ENCODE measurements at places on chromosomes 7 and 10.
A peak's percentile ranks its signal among the peaks of the same experiment; 100 is the strongest.

DNA sequence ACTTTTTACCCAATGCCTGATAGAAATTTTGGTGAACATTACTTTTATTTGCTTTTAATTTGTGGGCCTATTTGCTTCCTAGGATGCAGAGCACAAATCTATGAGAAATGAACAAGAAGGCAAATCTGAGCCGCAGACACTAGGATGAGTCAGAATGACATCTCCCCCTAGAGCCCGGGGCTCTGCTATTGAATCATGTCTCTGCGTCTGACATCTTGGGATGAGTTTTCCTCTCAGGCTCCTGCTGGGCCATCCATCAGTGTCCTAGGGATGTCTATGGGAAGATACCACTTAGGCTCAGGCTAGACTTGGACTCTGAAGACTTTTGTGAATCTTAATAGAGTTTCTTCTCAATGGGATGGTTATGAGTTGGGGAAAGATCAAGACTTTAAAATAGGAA is 157.3 kb upstream of the MTPN start:
- no peak for DNase-seq

- no peak for DNase-seq
Measured at GRCh38 chr10:5107860-5108526, 13.8 kb downstream of the AKR1C3 start.

DNA sequence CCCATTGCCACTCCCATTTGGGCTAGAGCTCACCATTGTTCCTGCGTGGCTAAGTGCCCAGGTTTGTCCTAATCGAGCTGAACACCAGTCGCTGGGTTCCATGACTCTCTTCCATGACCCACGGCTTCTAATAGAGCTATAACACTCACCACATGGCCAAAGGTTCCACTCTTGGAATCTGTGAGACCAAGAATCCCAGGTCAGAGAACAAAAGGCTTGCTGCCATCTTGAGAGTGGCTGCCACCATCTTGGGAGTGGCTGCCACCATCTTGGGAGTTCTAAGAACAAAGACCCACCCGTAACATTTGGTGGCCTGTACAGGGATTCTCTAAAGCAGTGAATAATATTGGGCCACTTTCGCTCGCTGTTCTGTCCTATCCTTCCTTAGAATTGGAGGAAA is 37.0 kb downstream of the AKR1B15 start:
- DNase-seq, result no peak

DNA sequence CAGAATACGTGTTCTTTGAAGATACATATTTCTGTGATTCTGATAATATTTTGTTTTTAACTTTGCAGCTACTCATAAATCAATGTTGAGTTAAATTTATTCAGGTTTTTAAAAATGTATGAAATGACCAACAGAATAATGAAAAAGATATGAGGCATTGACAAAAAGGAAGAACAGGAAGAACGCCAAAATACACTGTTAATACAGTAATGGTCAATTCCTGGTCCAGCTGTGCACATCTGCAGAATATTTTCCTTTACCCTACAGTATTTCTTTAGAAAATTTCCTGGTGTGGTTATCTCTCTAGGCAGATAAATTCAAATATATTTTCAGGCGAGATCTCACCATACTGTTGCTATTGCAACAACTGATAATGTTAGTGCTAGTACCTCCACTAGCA is 203.2 kb upstream of the DGKB start:
- DNase-seq, result no peak

DNA sequence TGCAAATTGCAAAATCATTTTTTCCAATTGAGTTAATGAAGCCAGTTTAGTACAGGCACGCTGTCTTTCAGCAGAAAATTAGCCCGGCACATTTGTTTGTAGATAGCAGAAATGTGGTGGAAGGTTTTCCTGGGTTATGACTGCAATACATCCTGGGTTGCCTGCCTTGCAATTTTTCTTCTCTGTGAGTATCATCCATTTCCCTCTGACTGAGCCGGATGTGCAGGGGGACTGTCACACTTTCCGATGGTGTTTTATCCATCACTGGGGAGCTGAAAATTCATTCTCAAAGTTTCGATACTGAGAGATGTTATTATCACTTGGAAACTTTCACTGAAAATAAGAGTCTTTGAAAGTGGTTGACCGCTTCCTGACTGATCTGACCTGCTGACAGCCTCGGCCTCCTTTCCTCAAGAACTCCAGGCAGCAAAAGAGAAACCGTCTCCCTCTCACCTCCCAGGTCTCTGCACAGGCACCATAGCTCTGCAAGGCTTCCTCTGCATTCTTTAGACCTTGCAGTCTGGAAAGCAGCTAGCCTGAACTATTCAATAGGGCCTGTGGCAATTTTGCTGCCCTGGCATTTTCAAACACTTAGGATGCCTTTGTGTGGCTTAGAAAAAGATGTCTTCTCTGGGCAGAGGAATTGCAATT is 320.8 kb upstream of the NRP1 start:
- DNase-seq, result no peak

DNA sequence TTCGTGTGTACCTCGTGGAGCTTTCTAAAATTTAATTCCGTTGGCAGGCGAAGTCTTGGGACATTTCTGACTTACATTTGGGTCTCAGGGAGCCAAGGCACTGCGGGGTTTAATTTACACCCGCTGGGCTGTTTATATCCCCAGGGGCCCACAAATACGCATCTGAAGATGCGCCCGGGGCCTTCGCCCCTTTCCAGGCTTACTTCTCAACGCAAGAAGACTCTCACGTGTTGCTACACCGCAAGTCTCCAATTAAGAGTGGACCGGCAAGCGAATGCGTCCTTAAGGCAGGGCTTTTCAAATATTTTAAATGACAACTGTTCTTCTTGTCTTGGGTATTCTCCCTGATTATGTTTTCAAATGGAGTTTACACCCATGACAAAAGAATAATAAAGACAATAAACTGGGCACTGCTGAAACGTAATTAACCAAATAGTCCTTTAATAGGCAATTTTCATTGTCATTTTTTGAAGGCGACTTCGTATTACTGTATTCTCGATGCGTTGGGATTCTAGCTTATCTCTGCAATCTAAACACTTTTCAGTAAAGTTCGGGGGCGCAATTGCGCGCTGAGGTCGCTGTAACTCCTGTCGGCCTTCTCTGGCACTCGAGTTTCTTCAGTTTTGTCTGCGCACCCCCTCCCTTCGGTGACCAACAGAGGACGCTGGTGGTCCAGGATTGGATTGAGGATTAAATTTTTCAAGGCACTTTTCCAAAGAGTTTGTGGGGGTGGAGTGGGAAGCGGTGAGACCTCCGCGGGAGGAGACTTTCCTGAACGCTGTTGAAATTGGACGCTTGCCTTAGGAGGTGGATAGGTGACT is 837 bp upstream of the IGFBP3 start:
- DNase-seq, result peak; percentile 37

DNA sequence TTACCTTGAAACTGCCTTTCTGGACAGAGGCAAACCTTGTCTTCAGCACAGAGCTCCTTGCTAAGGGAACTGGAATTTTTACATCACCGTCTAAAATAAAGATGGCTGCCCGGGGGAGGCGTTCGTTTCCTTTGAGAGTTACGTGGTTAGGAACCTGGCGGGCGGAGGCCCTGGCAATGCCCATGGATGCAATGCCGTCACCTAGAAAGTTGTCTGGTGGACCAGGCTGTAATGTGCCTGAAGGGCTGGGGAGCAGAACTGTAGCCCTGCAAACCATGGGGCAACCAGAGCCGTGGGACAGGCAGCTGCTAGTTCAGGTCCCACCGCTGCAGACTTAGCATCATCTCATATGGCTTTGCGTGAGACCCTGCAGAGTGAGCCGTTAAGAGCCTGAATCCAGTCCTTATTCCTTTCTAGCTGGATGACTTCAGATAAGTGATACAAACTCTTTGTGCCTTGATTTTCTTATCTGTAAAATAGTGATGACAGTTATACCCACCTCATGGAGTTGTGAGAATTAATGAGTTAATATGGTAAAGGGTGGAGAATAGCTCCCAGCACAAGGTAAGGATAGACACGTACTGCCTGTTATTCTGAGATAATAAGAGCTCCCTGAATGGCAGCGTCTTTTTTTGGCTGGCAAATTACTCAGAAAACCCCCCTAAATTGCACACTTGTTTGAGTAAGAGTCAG is 219.7 kb downstream of the EMX2 start:
- no peak for DNase-seq

DNA sequence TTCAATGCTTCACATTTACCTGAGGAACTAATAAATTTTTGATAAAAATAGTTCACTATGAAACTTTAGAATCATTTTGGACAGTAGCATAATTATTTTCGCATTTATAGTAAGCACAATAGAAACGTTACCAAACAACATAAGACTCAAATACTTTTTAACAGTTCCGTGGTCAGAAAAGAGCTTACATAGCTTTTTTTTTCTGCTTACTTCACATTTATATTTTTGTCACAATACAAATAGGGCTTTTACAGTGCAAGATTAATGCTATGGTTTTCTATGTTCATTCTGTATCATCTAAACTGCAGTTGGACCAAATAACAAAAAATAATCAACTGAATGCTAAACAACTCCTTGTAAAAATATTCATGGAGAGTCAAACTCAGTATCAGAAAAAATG is 26.5 kb upstream of the RHOBTB1 start:
- DNase-seq, result no peak

DNA sequence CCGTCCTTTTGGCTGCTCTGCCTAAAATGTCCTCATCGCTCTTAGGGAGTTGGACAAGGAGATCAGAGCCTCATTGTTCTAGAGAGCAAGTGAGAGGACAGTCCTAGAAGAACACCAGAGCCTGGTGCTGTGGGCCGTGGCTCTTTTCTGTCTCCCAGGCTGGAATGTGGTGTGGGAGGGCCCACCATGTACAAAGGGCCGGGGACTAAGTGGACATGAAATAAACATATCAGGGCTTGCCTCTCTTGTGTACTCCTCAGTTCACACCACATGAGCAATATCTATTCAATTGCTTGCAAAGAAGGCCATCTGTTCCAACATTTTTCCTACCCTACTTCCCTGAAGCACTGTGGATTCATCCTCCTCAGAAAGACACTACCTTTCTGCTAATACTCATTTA is 510.4 kb downstream of the SUGCT start:
- DNase-seq, result no peak

GRCh38 chr7:136030867-136031318 is 53.7 kb upstream of the MTPN start:
- DNase-seq, result no peak

GRCh38 chr10:87700031-87700796 is 40.5 kb downstream of the PAPSS2 start:
- DNase-seq, result no peak

DNA sequence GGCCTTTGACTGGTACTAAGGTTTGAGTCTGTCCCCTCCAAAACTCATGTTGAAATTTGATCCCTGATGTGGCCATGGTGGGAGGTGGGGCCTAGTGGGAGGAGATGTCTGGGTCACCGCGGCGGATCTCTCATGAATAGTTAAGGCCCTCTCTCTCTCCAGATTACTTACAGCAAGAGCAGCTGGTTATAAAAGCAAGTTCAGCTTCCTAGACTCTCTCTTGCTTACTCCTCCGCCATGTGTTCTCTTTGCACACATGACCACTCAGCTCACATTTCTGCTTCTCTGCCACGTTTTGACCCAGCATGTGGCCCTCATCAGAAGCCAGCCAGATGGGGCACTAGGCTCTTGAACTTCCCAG is 29.9 kb upstream of the ZMIZ1 start:
- peak; percentile 18 for DNase-seq

- DNase-seq, result no peak
Measured at GRCh38 chr7:85954961-85955360, 688.7 kb upstream of the GRM3 start.

GRCh38 chr10:125882596-125882995 is 1.5 kb upstream of the DHX32 start:
- DNase-seq, result no peak

- no peak for DNase-seq
Measured at GRCh38 chr7:117800406-117800805, 72.8 kb downstream of the CTTNBP2 start.

GRCh38 chr10:128068398-128069285 is 57.6 kb downstream of the MKI67 start:
- no peak for DNase-seq

- no peak for DNase-seq
Measured at GRCh38 chr10:59885430-59886134, 20.8 kb downstream of the CCDC6 start.

GRCh38 chr7:27992755-27993493 is 187.7 kb downstream of the JAZF1 start:
- DNase-seq, result peak; percentile 94

DNA sequence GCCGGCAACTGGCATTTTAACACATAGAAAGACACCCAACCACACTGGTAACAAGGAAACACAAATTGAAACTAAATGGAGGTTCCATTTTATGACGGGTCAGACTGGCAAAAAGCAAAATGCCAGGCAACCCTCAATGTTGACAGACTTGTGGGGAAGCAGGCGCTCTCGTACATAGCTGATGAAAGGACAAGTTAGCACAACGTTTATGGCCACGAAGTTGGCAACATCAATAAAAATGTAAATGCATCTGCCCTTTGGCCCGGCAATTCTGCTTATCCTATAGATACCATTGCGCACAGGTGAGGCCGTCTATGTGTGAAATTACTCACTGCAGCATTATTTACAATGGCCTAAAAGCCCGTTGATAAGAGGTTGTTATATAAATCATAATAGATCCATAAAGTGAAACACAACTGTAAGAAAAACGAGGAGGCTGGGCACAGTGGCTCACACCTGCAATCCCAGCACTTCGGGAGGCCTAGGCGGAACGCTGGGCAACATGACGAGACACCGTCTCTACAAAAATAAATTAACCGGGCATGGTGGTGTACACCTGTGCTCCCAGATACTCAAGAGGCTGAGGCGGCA is 39.8 kb downstream of the FOXL3 start:
- no peak for DNase-seq

GRCh38 chr7:3884543-3884942 is 583.5 kb downstream of the SDK1 start:
- no peak for DNase-seq

GRCh38 chr10:63588436-63589167 is 67.4 kb downstream of the REEP3 start:
- DNase-seq, result no peak

- DNase-seq, result no peak
Measured at GRCh38 chr7:134811765-134812164, 32.3 kb downstream of the CALD1 start.

Measured in NCI-H1092 treated with DMSO at 0.1 percent for 48 hours (cell line).